Type B pancreatic cell (in vitro differentiated cells): ENCODE measurements at places on chromosomes 6 and 20.

- peaks cover 25% of the 10 kb centered on the region for H3K4me1 ChIP-seq
- DNase-seq = no peak
- H3K4me3 ChIP-seq = no peak overlapping the region
- peak overlapping the region; percentile 50 for H3K27ac ChIP-seq
- peaks cover 47% of the 10 kb centered on the region for H3K36me3 ChIP-seq
Observed at GRCh38 chr6:52512199-52512598, 64.7 kb downstream of the TRAM2 start.

- peaks cover 10% of the 10 kb centered on the region for H3K4me1 ChIP-seq
- DNase-seq = no peak
- no peaks in the 10 kb centered on the region for H3K27me3 ChIP-seq
- H3K36me3 ChIP-seq = no peaks in the 10 kb centered on the region
- H3K4me3 ChIP-seq = no peak overlapping the region
- H3K27ac ChIP-seq = no peak overlapping the region
Observed at GRCh38 chr6:12555267-12555666, 161.3 kb upstream of the PHACTR1 start.

- no peaks in the 10 kb centered on the region for H3K27me3 ChIP-seq
- no peak overlapping the region for H3K4me3 ChIP-seq
- H3K27ac ChIP-seq = no peak overlapping the region
- no peaks in the 10 kb centered on the region for H3K36me3 ChIP-seq
Observed at GRCh38 chr6:166782520-166782919, 155.5 kb upstream of the RPS6KA2 start.

- DNase-seq = no peak
- peaks cover 5% of the 10 kb centered on the region for H3K36me3 ChIP-seq
- no peaks in the 10 kb centered on the region for H3K27me3 ChIP-seq
- peak overlapping the region; percentile 54 for H3K4me3 ChIP-seq
- peaks cover 8% of the 10 kb centered on the region for H3K4me1 ChIP-seq
Observed at GRCh38 chr20:36836591-36837269, 39.2 kb upstream of the TLDC2 start.

DNA sequence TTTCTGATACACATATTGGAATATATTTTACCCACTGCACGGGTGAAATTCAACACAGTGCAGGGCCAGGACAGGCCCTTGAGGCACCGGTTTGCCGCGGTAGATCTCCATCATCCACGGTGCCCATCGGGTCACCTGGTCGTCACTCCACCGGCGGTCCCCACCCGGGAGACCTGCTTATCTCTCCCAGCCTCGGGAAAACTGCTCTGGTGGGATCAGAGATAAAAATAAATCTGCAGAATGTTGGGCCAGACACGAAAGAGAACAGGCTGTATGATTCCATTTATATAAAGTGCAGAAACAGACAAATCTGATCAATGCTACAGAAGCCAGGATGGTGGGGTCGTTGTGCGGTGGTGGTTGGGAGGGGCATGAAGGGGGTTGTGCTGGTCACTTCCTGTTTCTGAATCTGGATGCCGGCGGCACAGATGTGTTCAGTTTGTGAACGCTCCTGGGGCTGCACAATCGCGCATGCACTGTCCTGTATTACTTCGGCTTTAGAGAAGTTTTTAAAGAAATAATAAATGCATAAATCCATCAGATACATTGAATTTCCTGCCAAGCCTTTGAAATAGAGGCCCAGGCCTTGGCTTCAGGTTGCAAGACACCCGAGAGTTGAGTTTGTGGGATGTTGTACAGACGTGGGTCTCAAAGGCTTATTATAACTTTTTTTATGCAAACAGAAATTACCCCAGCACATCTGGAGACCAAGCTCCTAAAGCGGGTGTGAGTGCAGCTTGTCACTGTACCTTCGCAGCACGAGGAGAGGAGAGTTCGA is 54.3 kb downstream of the ANKRD60 start:
- no peak for DNase-seq
- H3K4me3 ChIP-seq = peak overlapping the region; percentile 64
- H3K27me3 ChIP-seq = peaks cover 16% of the 10 kb centered on the region
- peak overlapping the region; percentile 70 for H3K27ac ChIP-seq
- H3K36me3 ChIP-seq = no peaks in the 10 kb centered on the region

DNA sequence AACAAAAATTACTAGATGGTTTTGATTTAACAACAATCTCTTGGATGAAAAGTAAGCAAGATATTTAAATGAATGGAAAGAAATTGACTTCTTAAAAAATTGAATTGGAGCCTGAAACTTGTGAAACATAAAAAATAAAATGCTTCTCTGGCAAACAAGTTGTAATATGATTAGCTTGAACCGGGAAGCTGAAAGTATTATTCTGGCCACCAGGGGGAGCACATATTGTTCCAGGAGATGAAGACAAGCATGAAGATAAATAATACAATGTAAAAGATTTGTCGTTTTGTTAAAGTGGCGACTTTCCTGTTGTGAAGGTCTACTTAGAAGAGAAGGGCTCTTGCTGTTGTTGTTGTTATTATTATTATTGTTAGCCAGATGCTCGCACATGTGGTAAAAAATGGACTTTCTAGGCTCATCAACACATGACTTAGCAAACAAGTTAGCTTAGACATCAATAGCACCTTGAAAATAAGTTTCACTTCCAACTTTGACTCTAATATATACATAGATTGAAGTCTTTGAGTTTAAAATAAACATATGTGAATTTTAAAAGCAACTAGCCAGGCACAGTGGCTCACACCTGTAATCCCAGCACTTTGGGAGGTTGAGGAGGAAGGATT is 14.2 kb downstream of the PAX1 start:
- peaks cover 52% of the 10 kb centered on the region for H3K27me3 ChIP-seq
- no peak for DNase-seq
- no peaks in the 10 kb centered on the region for H3K4me1 ChIP-seq
- no peak overlapping the region for H3K4me3 ChIP-seq
- H3K27ac ChIP-seq = no peak overlapping the region
- H3K36me3 ChIP-seq = no peaks in the 10 kb centered on the region

- no peak for DNase-seq
- peaks cover 25% of the 10 kb centered on the region for H3K36me3 ChIP-seq
Observed at GRCh38 chr20:3935956-3936340, 46.8 kb downstream of the PANK2 start.

- H3K4me3 ChIP-seq = no peak overlapping the region
- H3K36me3 ChIP-seq = no peaks in the 10 kb centered on the region
- H3K27me3 ChIP-seq = peaks cover 26% of the 10 kb centered on the region
- H3K27ac ChIP-seq = no peak overlapping the region
Observed at GRCh38 chr6:52077180-52077884, 10.1 kb downstream of the PKHD1 start.

DNA sequence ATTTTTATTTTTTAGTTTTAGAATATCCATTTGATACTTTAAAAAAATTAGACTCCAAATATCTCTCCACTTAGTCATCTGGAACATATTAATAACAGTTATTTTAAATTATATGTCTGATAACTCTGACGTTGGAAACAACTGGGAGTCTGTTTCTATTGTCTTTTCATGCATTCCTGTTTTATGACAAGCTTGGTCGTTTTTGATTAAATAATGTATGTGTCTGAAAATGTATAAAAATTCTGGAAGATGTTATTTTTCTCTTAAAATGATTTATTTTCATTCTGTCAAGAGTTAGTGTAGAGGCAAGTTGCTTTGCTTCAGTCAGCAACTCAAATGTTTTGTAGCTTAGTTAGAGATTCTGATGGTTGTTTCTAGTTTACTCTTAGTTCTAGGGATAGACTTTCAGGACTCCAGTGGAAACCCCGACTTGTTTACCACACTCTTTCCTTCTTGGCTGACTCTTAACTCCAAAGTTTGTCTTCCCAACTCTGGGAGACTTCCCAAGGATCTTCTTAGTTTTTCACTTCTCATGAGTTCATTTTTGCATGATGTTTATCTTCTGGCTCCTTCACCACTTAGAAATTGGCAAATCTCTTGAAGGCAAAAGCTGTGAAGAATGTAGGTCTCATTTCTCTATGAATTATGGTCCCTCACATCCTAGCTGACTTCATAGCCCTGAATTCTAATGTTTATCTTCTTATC is 190.9 kb downstream of the LAMA2 start:
- no peak for DNase-seq
- no peaks in the 10 kb centered on the region for H3K27me3 ChIP-seq
- no peaks in the 10 kb centered on the region for H3K4me1 ChIP-seq
- no peak overlapping the region for H3K4me3 ChIP-seq

GRCh38 chr6:28782113-28782673 is 141.6 kb downstream of the TRIM27 start:
- H3K4me1 ChIP-seq = no peaks in the 10 kb centered on the region
- H3K4me3 ChIP-seq = no peak overlapping the region
- peaks cover 97% of the 10 kb centered on the region for H3K27me3 ChIP-seq
- H3K36me3 ChIP-seq = no peaks in the 10 kb centered on the region
- H3K27ac ChIP-seq = no peak overlapping the region

- H3K27me3 ChIP-seq = no peaks in the 10 kb centered on the region
- no peak overlapping the region for H3K27ac ChIP-seq
- H3K36me3 ChIP-seq = no peaks in the 10 kb centered on the region
Observed at GRCh38 chr6:151627689-151628444, 134.1 kb downstream of the CCDC170 start.

- no peak overlapping the region for H3K4me3 ChIP-seq
- H3K27ac ChIP-seq = peak overlapping the region; percentile 50
- DNase-seq = no peak
- no peaks in the 10 kb centered on the region for H3K36me3 ChIP-seq
Observed at GRCh38 chr6:9647071-9647445, 767.8 kb downstream of the TFAP2A start.

GRCh38 chr6:152330961-152331360 is 306.2 kb downstream of the SYNE1 start:
- H3K27me3 ChIP-seq = no peaks in the 10 kb centered on the region
- no peak overlapping the region for H3K27ac ChIP-seq
- no peaks in the 10 kb centered on the region for H3K36me3 ChIP-seq
- H3K4me3 ChIP-seq = no peak overlapping the region
- DNase-seq = no peak

DNA sequence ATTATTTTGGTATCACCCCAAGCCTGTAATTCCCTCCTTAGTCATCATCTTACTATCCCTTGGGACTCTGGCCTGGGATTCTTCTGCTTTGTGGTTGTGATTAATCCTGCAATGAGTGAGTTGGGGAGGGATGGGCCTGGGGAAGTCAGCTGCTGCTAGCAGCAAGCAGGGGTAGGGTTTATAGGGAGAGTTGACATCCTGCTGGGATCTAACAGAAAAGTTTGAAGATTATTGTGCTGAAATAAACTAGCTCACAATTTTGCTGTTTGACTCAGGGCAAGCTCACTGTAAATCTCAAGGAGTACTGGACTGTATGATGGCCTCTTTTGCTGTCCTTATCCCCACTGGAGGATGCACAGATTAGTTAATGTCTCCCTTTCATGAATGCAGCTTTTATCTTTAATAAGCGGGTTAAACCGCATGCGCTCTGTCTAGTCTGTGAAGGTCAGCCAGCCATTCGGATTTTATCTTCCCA is 83.4 kb downstream of the JARID2 start:
- peaks cover 76% of the 10 kb centered on the region for H3K4me1 ChIP-seq
- H3K27ac ChIP-seq = peak overlapping the region; percentile 56
- H3K4me3 ChIP-seq = peak overlapping the region; percentile 18
- H3K36me3 ChIP-seq = no peaks in the 10 kb centered on the region

GRCh38 chr20:34703061-34703423 is 1.1 kb upstream of the TP53INP2 start:
- H3K4me3 ChIP-seq = peak overlapping the region; percentile 97
- peak overlapping the region; percentile 100 for H3K27ac ChIP-seq
- peaks cover 7% of the 10 kb centered on the region for H3K27me3 ChIP-seq
- no peaks in the 10 kb centered on the region for H3K36me3 ChIP-seq
- no peak for DNase-seq
- peaks cover 37% of the 10 kb centered on the region for H3K4me1 ChIP-seq

DNA sequence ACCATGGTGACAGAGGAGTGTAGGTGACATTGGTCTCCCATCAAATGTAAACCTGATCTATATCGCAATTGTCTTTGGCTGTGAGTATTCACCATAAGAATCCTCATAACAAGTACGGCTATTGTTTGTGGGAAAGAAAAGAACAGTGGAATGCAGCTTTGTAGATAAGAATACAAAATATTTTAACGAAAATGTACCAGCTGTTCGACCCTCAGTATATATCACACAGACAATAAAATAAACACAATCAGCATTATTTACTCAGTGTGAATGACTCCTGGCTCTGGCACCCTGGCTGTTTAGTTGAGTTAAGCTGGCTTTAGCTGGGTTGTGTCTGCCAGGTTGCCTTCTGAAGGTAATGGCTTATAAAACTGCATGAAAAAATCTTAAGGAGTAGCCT is 43.4 kb downstream of the SNRNP48 start:
- peaks cover 11% of the 10 kb centered on the region for H3K27me3 ChIP-seq
- no peaks in the 10 kb centered on the region for H3K4me1 ChIP-seq
- H3K4me3 ChIP-seq = no peak overlapping the region
- DNase-seq = no peak
- H3K36me3 ChIP-seq = no peaks in the 10 kb centered on the region
- H3K27ac ChIP-seq = no peak overlapping the region
